ENCODE measurements at places on chromosomes 3 and 15.

- no peak for DNase-seq
These were observed 84.0 kb upstream of the OSBPL11 start for GRCh38 chr3:125679258-125679657.

DNA sequence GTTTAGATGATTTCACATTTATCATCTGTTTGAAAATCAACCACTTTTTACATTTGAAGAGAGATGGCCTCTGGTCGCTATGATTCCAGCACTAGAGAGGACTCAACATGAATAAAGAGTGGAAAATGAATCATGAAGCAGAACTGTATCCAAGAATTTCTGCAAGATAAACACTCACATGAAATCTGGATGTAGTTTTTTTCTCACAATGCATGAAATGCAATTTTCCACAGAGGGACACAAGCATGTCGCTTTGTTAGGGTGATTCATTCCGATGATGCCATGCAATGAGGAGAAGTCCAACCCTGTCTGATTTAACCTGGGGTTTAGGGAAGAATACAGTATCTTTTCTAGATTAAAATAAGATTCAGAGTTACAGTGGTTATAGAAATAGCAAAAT, 50.4 kb upstream of the ADCY5 start:
- DNase-seq: no peak

DNA sequence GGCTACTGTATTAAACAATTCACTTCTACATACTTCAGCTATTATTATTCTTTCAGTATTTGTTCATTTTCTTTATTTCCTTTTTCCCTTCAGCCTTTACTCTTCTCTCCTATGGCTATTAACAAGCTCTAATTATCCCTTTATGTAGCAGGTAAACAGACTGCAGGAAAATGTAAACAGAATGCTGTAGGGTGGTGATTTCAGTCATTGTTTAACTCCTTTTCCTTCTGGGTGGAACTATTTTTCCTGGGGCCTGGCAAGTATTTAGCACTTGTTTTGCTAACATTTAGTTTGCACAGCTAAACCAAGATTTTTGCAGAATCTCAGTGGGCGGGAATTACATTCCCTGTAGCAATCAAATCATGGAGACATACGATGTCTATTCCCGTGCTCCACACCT, 14.4 kb downstream of the RARB start:
- no peak for DNase-seq

DNA sequence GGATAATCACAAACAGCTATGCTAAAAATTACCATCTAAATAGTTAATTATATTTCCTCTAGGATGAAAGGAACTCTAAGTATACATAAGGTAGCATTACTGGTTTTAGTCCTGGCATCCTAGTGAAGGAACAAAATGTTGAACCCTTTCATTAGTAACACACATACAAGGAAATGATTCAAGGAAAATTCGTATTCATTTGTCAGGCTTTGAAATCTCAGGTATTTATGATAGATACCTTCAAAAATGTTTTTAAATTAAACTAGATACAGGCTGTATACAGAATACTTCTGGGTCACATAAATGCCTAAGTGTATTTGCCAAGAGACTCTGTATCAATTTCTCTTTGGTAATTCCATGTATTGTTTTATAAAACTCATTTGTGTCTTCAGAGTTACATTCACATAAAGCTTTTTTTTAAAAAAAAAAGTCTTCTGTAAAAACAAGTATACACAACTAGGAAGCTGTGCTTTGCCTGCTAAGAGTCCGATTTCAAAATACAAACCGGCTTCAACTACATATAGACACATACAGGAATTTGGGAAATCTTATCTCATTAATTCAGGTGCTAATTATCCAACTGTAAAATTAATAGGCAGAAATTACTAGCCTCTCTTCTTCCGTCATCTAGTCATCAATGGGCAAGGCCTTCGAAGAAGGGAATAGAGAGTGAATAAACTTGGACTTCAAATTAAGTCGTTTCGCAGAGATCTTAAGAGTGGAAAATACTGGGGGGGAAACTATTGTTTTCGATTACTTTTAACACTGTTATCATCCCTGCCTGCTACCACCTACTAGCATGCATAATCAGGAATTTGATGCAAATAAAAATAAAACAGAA, 1.3 kb downstream of the SECISBP2L start:
- peak; percentile 24 for DNase-seq

- no peak for DNase-seq
These were observed 185.3 kb upstream of the FEZF2 start for GRCh38 chr3:62558549-62559112.

Measured in LoVo (cell line).